RCC 7860 (cell line): ENCODE measurements at places on chromosomes 7 and 10.

- DNase-seq, result no peak
Measured at GRCh38 chr7:46619723-46620310, 698.7 kb upstream of the IGFBP3 start.

GRCh38 chr10:72174297-72174662 is 41.5 kb upstream of the ANAPC16 start:
- no peak for DNase-seq

GRCh38 chr7:149103424-149103823 is 12.9 kb upstream of the ZNF786 start:
- DNase-seq, result no peak

DNA sequence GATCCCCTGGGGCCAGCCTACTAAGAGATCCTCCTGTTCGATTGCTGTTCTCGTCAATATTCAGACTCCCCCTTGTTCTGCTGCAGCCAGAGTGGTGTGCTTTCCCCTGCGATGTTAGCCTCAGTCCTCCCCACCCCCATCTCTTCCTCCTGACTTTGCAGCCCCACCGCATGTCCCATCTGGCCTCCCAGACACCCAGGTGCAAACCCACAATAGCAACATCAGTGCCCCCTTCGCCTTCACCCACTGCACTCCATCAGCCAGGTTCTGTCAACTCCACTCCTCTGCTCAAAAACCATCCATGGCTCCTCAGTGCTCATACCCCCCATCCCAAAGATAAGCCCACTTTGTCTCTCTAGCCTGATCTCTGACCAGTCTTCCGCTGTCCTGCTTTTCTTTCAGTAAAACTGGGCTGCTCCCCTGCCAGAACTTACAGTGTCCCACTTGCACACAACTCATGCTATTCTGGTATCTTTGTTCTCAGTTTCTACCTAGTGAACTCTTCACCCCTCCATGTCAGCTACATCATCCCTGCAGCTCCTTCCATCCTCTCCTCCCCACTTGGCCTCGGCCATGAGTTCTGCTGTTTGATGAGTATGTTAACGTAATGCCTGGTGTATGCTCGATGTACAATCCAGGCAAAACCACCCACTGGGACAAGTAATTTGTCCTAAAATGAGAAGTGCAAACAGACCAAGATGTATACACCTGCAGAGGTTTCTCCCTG is 26.6 kb downstream of the COL13A1 start:
- DNase-seq, result no peak

DNA sequence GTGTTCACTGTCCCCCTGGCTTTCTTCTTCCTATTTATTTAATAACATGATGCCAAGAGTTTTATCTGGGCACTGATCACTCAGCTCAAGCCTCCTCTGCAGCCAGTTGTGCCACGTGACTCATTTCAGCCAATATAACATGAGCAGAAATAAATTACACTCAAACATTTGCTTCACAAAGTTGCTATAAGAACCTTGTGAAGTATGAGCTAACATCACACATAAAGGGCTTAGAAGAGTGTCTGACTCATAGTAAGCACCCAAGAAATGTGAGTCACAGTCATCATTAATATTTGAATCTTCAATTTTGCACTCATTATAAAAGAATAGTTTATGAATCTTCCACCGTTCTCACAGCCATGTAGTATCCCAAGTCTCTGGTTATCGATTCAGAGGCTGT is 414.6 kb upstream of the NPVF start:
- DNase-seq, result no peak

GRCh38 chr7:111743244-111743847 is 181.1 kb upstream of the IMMP2L start:
- no peak for DNase-seq

GRCh38 chr7:101667399-101667798 is 38.3 kb upstream of the MYL10 start:
- no peak for DNase-seq

GRCh38 chr10:42879380-42880254 is 97.0 kb downstream of the BMS1 start:
- DNase-seq, result no peak

GRCh38 chr10:17025444-17026295 is 103.9 kb downstream of the CUBN start:
- DNase-seq, result peak; percentile 97

- no peak for DNase-seq
Measured at GRCh38 chr7:106643216-106644000, 17.6 kb downstream of the CCDC71L start.

DNA sequence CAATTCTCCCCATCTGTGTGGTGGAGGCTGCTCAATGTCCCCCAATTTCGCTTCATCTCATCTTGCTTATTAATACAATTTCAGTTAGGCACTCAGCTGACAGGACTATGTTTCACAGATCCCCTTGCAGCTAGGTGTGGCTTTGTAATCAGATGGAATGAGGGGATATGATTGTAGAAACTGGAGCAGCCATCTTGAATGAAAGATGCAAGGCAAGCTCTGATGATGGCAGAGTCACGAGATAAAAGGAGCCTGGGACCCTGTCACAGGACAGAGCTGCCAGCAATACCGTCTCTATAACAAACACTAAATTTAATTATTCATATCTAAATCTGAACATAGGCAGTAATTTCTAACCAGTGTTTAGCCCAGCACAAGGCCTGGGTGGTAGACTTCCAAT is 991 bp upstream of the DLD start:
- DNase-seq, result no peak

DNA sequence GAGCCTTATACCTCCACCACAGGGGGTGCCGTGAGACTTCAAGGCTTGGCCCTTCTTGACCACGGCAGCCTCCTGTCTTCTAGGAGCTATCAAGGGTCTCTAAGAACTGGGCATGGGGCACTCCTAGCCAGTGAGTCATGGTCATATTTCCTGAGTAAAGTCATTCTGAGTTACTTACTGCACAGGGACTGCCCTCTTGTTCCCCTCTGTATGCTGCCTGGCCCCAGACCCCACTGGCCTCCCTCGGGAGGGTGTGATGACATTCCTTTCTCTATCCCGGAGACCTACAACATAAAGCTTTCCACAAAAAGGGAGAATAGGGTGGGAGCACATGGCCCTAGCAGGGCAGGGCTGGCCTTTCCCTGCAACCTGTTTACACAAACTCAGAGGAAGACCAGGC is 21.4 kb downstream of the DPCD start:
- DNase-seq, result no peak

DNA sequence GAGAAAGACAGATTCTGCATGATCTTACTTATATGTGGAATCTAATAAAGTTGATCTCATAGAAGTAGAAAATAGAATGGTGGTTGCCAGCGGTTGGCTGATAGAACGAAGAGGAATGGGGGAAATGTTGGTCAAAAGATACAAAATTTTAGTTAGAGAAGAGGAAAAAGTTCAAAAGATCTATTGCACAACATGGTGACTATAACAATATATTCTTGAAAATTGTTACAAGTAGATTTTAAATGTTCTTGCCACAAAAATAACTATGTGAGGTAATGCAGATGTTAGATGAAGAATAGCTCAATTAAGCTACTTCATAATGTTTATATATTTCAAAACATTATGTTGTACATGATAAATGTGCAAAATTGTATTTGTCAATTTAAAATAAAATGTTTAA is 112.3 kb upstream of the SMIM30 start:
- DNase-seq, result no peak

- no peak for DNase-seq
Measured at GRCh38 chr7:116948934-116949333, 4.4 kb upstream of the ST7 start.

DNA sequence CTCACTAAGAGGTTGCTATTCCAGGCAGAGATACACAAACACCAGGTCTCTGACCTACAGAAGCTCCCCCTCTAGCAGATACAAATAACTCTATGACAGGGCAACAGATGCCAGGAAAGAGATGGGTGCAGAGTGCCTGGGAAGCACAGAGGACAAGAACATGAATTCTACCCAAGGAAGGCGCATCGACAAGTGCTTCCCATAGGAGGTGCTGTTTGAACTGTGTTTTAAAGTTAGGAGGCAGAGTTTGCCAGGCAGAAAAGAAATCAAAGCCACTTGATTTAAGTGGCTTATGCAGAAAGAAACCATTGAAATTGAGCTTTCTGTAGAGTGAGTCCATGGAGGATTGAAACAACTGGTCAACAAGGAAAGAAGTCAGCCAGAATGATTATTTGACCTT is 35.3 kb upstream of the EGR2 start:
- no peak for DNase-seq

- DNase-seq, result no peak
Measured at GRCh38 chr7:74554178-74554577, 100.5 kb downstream of the GTF2IRD1 start.

- DNase-seq, result peak; percentile 44
Measured at GRCh38 chr7:55409482-55410225, 44.5 kb downstream of the LANCL2 start.

GRCh38 chr7:159195946-159196345 is 51.3 kb upstream of the VIPR2 start:
- DNase-seq, result no peak
